ENCODE measurements at places on chromosomes 16 and 17. TPM values are rescaled to one million over a fixed set of nuclear protein-coding genes. Genes with fewer than 3 reads are reported as not detected.

DNA sequence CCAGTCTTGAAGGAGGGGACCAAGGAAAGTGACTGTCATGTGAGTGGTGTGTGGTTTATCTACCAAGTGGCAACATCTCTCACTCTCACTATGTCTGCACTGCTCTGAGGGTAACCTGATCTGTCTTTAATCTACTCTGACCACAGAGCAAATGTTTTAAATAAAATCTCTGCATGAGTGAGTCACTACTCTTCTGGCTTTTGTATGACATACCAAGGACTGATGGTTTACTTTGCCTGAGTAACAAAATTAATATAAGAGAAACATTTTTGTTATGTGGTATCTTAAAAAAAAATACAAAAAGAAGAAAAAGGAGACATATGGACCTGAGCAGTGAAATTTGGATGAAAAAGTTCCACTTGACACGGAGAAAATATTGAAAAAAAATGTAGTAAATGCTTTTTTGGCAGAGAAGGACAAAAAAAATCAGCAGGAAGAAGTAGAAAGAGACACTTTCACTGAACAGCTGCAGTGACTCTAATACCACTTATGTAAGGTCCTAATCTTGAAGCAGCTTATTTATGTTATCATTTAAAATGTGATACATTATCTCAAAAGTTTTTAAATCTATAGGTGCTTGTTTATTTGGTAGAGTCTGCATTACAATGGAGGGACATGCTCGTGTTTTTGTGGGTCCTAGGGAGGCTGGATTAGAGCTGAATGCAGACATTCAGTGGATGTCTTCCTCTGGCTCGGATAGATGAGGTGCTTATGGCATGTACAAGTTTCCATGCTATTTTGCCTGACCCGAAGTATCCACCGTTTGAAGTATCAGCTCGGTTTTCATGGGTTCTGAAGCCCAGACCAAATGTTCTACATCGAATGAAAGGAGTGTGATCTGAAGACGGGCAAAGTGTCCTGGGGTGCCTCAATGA lies 240.7 kb downstream of the MAP2K6 start:
- DNase-seq: peak; percentile 90

GRCh38 chr17:50845240-50846147 lies 10.1 kb downstream of the WFIKKN2 start:
- DNase-seq: no peak

DNA sequence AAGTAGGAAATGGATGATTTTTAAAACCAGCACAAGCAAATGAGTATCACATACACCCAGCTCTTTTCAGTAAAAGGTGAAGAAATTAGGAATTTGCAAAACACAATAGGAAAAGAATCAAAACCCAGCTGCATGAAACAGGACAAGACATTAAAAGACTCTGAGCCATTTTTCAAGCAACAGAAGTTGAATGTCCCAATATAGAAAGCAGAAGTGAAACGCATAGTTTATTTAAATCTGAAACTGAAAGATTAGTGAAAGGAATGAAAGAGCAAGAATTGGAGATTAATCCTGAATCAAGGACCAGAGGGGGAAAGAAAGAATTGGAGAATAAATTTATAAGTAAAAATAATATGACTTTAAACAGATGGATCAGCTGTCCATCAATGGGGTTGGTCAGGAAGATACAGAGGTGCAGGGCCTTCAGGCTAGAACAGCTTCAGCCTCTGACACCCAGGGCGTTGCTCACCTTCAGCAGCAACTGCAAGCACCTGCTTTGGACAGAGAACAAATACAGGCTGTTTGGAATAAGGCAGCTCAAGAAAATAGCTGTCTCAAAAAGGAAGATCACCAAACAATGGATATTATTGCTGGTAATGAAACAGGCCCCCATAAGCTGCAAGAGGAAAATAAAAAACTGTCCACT lies 3.9 kb upstream of the ARHGAP17 start:
- DNase-seq: no peak

DNA sequence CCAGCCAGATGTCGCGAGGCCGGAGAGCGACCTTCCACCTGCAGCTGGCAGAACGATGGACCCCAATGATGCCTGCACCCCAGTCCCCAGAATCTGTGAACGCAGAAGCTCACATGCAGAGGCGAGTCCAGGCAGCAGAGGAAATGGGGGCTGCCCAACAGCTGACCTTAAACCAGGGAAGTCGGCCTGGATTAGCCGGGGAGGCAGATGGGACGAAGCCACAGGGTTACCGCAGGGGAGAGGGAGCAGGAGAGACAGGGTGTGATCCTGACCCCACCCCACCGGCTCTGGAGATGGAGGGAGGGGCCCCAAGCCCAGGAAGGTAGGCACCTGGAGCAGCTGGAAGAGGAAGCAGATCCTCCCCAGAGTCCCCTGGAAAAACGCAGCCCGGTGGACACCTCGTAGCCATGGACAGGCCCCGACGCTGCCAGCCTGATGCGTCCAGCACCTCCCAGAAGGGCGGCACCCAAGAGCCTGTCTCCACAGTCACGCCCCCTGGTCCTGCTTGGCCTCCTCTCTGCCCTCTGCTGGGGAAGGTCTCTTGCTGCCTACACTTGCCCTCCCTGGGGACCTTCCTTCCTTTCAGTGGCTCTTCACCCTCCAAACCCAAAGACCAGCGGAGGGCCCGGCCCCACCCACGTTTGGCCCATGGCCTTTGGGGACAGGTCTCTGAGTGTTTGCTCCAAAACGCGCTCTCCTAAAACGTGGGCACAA lies 37.3 kb downstream of the PIEZO1 start:
- DNase-seq: no peak

Gene P2RX5
- total RNA-seq: 0.24 TPM

GRCh38 chr17:1058423-1059130 lies 61.6 kb downstream of the TIMM22 start:
- no peak for DNase-seq

Gene KRT17
- 762 TPM for total RNA-seq

GRCh38 chr17:381941-382643 lies 29.5 kb upstream of the RPH3AL start:
- no peak for DNase-seq

- DNase-seq: no peak
Measured at GRCh38 chr17:6548034-6548433, 8.3 kb downstream of the PITPNM3 start.

Gene CNGB1
- total RNA-seq: 0.72 TPM

Measured in umbilical cord (tissue), 2 donors.